ENCODE measurements at places on chromosomes 6 and 20.

DNA sequence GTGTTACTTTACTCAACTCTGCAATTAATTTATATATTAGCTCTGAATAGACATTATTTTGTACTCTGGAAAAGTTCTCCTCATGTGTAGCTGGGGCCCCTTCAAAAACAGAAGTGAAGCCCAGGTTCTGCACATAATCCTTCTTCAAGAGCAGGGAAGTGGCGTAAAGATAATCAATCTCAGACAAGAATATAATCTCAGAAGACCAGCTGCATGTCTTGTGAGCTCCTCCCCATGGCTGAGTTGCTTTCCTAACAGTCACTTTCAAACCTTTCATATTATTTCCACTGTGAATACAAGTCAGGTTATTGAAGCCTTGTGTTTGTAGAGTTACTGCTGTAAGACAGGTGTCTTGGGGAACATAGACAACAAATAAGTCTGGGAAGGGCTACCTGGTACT is 691.9 kb downstream of the RFPL4B start:
- no peak for DNase-seq

- DNase-seq: no peak
Observed at GRCh38 chr20:50350510-50351249, 159.5 kb upstream of the PTPN1 start.

GRCh38 chr6:107658920-107659865 is 164.9 kb downstream of the SCML4 start:
- DNase-seq: no peak

GRCh38 chr6:189676-190075 is 102.6 kb upstream of the DUSP22 start:
- no peak for DNase-seq

GRCh38 chr20:41544472-41544871 is 73.7 kb downstream of the CHD6 start:
- no peak for DNase-seq
